Activated gamma-delta T cell treated with anti-CD3 and anti-CD28 coated beads, Interleukin-2, amount 50 U/mL, for 16 hours (primary cell): ENCODE measurements at places on chromosomes 2 and 18.

- no peak for DNase-seq
Measured at GRCh38 chr18:45007531-45007930, 326.8 kb downstream of the SETBP1 start.

DNA sequence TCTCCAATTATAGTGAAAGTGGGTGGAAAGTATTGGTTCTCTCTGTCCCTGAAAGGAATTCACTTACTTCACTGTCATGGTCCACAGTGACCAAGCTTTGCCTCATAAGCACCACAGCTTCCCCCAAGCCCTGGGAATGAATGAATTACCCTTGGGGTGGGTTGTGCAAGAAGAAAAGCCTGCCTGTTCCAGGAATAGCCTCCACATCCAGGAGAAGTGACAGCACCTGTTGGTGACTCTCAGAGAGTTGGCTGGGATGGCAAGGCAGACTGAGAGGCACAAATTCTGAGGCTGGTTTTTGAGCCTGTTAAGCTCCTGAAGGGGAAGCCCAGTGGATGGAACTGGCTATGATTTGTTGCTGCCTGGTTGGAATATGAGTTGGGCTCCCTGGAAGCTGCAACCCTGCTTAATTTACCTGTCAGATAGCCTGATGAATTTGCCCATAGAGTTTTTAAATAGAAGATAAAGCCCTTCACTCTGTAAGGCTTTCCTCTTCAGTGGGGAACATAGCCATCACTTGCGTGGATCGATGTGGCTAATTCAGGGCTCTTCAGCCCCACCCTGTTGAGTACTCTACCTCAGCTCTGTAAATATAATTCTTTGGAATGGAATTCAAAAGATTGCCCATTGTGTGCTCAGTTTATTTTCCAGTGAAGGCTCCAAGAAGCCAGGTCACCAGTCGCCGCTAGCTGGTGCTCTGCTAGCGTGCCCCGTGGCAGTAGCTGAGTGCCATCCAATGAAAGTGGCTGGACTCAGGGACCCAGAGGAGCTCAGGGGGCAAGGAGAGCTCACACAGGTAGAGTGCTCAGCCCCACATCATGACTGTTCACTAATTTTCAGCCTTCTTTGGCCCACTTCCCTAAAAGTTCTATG lies 479.3 kb downstream of the IRS1 start:
- no peak for DNase-seq

GRCh38 chr2:190882411-190882766 lies 1.8 kb downstream of the GLS start:
- DNase-seq, result no peak

GRCh38 chr2:27134781-27135477 lies 493 bp upstream of the PREB start:
- no peak for DNase-seq
